Thoracic aorta (tissue), 2 donors: ENCODE measurements at places on chromosomes 1 and 21.
A peak's percentile ranks its signal among the peaks of the same experiment; 100 is the strongest.

DNA sequence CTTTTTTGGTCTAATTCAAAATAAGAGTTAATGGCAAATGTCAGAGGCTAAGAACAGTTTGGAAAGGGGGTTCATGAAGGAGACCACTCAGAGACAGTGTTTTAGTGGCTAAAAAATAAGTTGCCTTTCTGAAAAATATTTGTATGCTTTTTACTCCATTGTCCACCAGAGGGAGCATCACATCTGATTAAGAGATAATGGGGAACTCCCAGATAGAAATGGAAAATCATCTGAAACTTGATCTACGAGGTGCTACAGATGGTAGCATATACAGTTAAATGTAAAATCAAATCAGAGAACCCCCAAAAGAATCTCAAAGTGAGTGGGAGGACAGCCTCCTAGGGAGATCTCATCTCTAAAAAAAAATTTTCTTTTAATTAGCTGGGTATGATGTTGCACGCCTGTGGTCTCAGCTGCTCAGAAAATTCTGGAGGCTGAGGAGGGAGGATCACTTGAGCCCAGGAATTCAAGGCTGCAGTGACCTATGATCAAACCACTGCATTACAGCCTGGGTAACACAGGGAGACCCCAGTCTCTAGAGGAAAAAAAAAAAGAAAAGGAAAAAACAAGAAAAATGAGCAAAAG is 9.7 kb downstream of the SMYD3 start:
- DNase-seq = no peak

GRCh38 chr1:89519779-89520358 is 4.8 kb upstream of the LRRC8B start:
- DNase-seq = no peak

- DNase-seq = no peak
Observed at GRCh38 chr1:179351281-179351680, 14.5 kb upstream of the AXDND1 start.

DNA sequence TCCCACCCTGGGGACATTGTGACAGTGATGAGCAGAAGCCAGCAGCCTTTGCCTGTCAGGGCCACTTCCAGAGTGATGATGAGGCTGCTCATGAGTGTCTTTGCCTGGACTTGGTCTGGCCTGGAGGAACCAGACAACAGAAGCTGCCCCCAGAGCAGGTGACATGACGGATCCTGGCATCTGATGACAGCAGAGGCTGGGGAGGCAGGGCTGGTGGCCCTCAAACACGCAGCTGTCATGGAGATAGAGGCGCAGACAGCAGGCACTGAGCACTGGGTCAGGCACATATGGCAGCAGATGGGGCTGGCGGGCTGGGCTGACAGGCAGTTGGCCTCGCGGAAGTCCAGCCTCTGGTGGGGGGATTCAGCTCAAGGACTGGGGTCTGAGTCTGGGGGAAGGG is 66.4 kb upstream of the STUM start:
- no peak for DNase-seq

DNA sequence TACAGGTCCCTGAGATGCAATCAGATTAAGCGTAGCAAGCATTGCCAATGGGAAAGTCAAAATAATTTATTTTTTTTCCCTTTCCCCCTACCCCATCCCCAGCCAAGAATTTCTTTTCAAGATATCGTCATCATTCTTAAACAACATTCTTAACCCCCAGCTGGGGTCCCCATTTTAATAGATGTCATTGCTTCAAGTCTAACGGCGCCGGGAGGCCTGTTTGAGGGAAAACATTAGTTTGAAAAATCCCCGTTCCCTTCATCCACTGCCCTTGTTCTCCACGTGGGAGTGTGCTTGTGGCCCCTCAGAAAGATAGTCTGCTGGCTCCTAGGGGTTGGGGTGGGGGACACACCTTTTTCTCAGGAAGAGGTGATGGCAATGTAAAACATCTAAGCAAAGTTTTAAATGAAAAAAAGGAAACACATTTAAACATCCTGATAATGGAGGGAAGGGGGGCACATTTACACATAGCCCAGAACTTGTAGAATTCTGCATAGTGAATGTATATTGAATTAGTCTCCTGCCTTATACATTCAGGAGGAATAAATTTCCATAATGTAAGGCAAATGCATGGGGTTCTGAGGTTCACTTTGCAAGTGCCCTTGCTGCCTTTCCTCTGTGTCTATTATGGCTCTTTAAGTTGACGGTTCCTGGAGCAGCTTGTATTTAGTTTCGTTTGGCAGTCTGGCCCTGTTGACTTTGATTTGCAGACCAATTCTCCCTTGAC is 6.8 kb downstream of the TRNP1 start:
- DNase-seq = no peak

DNA sequence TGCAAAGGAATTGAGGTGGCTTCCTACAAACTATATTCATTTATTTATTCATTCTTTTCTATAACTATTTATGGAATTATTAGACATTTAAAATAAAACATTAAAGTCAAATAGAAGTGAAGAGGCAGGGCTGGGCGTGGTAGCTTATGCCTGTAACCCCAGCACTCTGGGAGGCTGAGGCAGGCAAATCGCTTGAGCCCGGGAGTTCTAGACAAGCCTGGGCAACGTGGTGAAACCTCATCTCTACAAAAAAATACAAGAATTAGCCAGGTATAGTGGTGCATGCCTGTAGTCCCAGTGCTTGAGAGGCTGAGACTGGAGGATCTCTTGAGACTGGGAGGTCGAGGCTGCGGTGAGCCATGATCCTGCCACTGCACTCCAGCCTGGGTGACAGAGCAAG is 23.8 kb downstream of the DNM3 start:
- no peak for DNase-seq

DNA sequence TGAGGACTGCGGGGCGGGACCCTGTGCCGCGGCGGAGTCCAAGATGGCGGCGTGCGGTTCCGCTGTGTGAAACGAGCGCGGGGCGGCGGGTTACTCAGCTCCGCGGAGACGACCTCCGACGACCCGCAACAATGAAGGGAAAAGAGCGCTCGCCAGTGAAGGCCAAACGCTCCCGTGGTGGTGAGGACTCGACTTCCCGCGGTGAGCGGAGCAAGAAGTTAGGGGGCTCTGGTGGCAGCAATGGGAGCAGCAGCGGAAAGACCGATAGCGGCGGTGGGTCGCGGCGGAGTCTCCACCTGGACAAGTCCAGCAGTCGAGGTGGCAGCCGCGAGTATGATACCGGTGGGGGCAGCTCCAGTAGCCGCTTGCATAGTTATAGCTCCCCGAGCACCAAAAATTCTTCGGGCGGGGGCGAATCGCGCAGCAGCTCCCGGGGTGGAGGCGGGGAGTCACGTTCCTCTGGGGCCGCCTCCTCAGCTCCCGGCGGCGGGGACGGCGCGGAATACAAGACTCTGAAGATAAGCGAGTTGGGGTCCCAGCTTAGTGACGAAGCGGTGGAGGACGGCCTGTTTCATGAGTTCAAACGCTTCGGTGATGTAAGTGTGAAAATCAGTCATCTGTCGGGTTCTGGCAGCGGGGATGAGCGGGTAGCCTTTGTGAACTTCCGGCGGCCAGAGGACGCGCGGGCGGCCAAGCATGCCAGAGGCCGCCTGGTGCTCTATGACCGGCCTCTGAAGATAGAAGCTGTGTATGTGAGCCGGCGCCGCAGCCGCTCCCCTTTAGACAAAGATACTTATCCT is 430 bp downstream of the RBM15 start:
- peak; percentile 21 for DNase-seq

GRCh38 chr1:171913385-171913784 is 72.1 kb downstream of the DNM3 start:
- DNase-seq = no peak

GRCh38 chr1:246139745-246140182 is 367.3 kb downstream of the SMYD3 start:
- DNase-seq = no peak

GRCh38 chr1:27664291-27664690 is 7.7 kb downstream of the IFI6 start:
- DNase-seq = no peak

DNA sequence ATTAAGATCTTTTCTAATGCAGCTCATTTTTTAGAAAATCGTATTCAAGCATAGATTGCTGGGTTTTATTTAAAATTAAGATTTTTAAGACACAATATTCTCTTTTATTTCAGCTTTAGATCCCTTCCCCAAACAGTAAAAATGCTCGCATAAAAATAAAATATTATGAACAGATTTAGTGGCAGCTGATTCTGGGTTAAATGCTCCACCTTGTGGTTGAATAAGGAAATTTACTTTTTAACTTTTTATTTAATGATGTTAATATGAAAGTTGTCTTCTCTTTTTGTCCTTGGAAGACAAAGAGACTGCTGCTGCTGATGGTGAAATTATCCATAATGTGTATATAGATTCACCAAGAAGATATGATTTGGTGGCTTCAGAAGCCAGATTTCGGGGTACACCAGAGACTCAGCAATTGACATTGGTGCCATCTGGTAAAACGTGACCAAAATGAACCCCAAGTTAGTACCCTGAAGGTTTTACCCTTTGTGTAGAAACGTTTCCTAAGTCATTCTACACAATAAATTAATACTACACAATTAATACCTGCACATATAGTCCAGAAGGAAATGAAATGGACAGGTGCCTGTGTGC is 128.0 kb downstream of the ADAMTS1 start:
- no peak for DNase-seq

DNA sequence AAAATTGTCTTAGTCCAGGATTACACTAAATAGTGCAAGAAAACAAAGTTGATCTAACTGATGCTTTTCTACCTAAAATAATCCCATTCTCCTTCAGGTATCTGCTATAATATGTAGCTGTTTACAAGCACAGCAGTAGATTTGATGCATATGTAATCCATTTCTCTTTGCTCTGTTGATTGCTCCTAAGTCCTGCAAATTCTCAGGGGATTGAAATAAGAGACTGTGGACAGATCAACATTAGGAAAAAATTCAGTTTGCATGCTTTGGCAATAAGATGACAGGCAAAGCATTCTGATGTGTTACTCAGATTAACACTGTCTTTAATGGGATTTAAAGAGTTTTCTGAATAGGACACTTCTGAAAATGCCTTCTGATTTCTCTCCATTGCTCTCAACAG is 34.7 kb downstream of the RNF11 start:
- DNase-seq = no peak

DNA sequence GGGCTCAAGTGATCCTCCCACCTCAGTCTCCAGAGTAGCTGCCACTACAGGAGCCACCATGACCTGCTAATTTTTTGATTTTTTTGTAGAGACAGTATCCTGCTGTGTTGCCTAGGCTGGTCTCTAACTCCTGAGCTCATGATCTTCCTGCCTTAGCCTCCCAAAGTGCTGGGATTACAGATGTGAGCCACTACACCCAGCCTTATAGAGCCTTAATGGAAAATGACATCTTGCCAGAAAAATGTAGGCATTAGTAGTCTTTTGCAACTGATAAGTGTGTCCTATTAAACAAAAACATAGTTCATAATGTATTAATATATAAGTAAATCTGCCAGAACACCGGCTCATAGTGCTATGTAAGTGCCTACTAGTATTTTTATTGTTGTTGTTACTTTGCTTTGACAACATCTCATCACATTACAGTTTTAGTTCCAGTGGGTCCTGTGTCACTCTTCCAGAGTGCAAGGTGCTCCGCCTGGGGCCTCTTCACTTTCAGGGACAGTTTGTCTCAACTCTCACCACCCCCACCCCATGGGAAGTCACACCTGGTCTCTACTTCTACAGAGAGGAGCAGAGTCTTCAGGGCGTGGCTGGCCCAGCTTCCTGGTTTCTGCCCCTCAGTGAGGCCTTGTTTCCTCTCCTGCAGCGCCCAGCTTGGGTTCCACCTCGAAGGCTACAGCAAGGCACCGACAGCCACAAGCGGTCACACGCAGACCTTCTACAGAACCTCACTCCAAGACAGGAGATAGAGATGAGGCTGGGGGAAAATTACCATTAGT is 30.1 kb downstream of the RHOU start:
- DNase-seq = no peak

- DNase-seq = no peak
Observed at GRCh38 chr1:167551362-167551761, 2.2 kb downstream of the CREG1 start.

GRCh38 chr1:219058891-219059820 is 114.5 kb upstream of the LYPLAL1 start:
- DNase-seq = no peak

- no peak for DNase-seq
Observed at GRCh38 chr21:39696196-39696595, 48.8 kb upstream of the IGSF5 start.

GRCh38 chr1:208219659-208220282 is 24.4 kb downstream of the PLXNA2 start:
- DNase-seq = no peak

GRCh38 chr1:159291424-159291823 is 10.7 kb upstream of the FCER1A start:
- DNase-seq = no peak

DNA sequence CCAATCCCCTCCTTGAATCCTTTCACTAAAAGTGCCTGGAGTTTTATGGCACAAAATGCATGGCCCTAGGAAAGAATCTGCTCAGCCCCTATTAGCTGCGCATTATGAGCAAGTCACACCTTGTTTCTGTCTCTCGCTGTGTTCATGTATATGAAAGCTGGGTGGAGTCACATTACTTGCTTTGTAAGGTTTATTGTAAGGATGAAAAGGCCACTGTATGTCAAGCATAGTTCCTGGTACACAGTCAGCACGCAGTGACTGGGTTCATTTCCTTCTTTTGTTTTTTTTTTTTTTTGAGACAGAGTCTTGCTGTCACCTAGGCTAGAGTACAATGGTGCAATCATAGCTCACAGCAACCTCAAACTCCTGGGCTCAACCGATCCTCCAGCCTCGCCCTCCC is 6.7 kb upstream of the SLC9A1 start:
- DNase-seq = no peak

DNA sequence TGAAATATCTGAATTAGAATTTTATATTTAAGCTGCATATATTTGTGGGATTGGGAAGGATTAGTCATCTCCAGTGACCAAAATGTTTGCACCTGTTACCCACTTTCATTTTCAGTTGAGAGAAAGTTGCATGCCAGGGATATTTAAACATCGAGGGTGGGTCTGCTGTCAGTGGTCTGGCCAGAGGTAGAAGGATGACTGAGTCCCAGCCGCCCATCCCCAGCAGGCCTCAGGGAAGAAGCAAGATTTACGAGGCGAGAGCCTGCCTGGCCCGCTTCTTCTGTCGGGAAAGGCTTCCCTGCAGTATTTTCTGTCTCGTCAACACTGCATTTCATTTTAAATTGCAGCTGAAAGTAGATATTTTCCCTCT is 1.4 kb upstream of the MAN1C1 start:
- DNase-seq = no peak

DNA sequence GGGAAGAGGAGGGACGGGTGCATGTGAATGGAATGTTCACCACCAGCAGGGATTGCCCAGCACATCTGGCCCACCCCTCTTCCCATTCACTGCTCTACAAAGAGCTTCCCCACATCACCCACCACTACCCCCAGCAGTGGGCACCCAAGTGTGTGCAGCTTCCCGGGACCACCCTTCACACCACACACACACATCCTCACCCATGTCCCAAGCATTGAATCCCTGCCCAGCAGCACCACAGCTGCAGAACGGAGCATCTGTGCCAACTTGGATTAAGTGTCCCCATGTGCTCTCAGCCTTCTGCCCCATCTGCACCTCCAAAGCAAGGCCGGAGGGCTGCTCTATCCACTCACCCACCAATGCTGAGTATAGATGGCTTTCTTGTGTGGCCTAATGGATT is 141.4 kb downstream of the PSMG1 start:
- DNase-seq = no peak

- no peak for DNase-seq
Observed at GRCh38 chr21:46127239-46128105, 27.9 kb downstream of the FTCD start.
